Suppressor macrophage treated with lipopolysaccharide for 4 hours (primary cell): ENCODE measurements at places on chromosomes 12 and 14.

GRCh38 chr14:50530358-50530757 is 2.0 kb downstream of the MAP4K5 start:
- no peak for DNase-seq

DNA sequence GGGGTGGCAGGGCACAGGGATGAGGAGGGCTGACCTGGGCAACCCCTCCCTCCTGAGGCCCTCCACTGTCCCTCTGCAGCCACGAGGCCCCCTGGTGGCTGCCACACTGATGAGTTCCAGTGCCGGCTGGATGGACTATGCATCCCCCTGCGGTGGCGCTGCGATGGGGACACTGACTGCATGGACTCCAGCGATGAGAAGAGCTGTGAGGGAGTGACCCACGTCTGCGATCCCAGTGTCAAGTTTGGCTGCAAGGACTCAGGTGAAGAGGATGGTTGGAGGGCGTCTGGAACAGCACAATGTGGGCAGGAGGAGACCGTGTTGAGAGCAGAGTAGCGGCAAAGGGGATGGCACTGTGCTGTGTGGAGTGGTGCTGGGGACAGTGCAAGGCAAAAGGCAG is 25.7 kb upstream of the LRP1-AS start:
- DNase-seq: peak; percentile 56

DNA sequence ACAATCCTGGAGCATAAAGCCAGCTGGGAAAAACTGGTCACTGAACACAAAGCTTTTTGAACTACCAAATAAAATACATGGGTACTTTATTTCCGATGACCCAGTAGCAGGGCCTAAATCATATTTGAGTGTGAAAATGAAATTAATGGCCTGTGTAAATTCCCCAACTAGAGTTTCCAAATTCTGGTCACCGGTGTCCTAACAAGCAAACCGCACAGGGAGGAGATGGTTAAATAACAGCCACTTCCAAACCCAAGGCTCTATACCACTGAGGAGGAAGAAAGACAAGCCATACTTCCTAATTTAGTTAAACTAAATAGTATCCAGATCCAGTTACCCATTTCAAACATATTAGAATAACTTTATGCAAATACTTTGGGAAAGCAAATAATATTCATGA is 40.1 kb upstream of the DUSP6 start:
- DNase-seq: peak; percentile 68

DNA sequence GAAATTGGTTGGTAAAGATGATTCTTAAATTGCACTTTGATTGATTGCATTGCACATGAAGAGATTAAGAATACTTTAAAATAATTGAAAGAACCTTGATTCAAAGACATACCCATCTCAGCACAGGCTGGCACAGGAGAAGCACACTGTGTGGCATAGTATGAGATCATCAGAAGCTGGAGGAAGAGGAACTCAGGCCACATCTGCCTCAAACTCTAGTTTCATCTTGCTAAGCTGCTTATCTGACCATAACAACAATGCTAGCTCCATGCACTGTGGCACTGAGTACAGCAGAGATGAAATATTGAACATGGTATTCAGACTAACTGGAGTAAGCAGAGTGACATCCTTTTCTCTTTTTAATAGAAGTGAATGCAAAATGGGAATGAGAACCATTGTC is 99.1 kb downstream of the TBC1D30 start:
- peak; percentile 2 for DNase-seq

GRCh38 chr14:47438650-47439140 is 236.7 kb downstream of the MDGA2 start:
- DNase-seq: no peak

DNA sequence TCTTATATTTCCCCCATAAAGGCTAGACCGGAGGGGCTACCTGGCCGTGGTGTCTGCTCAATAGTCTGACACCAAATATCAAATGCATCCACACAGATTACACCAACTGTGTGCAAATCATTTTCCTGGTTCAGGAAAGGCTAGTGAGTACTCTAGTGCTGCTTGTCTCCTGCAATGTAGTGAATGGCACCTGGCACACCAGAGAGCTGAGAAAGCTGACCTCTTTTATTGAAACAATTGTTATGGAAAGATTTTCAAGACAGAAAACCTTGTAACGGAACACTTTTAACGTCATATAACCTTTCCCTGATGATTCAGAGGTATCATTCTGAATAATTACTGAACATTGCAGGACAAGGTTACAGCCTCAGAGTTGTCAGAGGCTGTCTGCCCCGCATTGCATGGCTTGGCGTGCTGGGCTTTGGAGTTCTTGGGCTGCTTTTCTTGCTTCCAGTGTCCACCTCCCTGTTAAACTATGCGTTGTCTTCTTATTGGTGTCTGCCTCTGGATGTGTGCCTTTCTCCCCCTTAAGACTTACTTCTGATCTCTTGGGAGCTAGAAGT is 40.7 kb upstream of the HDAC7 start:
- no peak for DNase-seq

DNA sequence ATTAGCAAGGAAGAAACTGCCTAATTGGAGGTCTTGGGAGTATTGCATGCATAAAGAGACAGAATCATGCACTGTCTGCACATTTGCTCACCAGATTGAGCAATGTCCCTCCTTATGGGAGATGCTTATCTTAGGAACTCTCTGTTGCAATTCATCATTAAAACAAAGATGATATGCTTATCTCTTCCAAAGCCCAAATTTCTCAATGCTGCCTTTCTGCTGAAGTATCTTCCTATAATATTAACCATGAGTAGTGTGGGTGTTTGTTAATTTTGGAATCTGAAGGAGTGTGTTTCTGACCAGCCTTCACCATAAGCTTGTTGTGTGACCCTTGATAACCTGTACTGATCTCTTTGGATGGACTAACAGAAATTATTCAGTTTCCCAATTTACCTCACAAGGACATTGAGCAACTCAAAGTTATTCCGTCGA is 1257.6 kb upstream of the FLRT2 start:
- no peak for DNase-seq

DNA sequence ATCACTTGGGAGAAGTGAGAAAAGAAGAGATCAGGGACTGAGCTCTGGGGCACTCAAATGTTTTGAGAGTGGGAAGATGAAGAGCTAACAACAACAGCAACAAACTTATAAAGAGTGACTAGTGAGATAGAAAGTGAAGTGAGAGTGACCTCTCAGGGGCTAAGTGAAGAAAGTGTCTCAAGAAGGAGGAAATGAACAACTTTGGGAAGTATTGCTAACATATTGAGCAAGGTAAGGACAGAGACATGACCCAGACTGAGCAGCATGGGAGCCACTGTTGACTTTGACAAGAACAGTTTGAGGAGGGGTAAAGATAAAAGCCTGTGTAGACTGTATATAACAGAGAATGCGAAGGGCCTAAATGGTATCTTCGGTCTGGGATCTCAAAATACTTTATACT is 155.1 kb upstream of the BTG1 start:
- DNase-seq: peak; percentile 80

DNA sequence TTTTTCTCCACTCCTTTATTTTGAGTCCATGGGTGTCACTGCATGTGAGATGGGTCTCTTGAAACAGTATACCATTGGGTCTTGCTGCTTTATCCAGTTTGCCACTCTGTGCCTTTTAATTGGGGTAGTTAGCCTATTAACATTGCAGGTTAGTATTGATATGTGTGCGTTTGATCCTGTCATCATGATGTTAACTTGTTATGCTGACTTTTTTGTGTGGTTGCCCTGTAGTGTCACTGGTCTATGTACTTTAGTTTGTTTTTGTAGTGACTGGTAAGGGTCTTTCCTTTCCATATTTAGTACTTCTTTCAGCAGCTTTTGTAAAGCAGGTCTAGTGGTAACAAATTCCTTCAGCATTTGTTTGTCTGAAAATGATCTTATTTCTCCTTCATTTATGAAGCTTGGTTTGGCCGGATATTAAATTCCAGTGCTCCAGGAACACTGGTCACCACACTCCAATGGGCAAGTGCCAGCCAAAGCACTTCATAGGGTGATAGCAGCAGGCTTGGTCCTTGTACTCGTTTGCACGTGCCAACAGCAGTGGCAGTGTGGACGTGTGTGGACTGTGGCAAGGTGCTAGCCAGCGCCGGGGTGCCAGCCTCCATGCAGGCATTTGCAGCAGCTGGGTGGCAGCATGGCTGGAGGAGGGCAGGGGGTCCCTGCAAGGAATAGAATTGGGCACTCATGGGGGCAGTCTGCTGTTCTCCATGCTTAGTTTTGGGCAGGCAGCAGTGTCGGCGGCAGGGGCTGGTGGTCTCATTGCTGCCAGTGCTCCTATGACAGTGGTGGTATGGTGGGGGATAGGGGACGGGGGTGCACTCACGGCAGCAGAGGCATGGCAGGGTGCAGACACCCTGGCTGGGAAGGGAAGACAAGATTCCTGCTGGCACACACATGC is 53.5 kb downstream of the FRS2 start:
- no peak for DNase-seq

- DNase-seq: no peak
These were observed 540.2 kb upstream of the TMEM132C start for GRCh38 chr12:127726671-127727315.

DNA sequence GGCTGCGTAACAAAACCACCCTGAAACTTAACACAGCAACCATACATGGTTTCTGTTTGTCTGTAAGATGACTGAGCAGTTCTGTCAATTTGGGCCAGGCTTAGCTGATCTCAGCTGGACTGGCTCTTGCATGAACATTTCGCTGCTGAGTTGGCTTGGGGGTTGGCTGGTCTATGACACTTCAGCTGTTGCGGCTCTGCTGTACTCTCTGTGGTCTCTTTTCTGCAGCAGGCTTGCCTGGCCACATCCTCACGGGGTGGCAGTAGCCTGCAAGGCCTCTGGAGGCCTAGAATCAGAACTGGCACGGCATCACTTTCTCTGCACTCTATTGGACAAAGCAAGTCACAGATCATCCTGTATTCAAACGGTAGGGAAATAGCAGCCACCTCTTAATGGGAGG is 216.2 kb downstream of the BCL11B start:
- DNase-seq: no peak

GRCh38 chr14:91780452-91780851 is 48.6 kb upstream of the CATSPERB start:
- DNase-seq: peak; percentile 46

- no peak for DNase-seq
These were observed 38.5 kb upstream of the FGF6 start for GRCh38 chr12:4483885-4484823.

GRCh38 chr14:104865081-104865630 is at the start of gene CEP170B:
TSS of gene CEP170B (plus strand) at chr14:104865268. CDS start at chr14:104868451, 3,183 bp downstream.
- DNase-seq: peak; percentile 48

DNA sequence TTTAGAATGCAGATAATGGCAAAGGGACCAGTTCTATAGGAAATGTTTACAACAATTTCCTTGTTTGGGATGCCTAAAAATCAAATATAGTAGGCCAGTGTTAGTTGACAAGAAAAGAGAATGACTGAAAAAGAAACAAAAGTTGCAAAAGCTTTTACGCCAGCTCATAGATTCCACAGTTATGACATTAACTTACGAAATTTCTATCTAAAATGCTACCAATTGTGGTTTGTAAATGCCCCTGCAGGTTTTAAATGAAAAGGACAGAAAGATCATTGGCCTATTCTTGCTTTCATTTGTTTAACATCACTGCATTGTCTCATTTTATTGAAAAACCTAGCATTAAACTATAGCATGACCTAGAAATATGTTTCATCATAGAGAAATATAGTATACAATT is 345.8 kb downstream of the CCDC91 start:
- peak; percentile 63 for DNase-seq

DNA sequence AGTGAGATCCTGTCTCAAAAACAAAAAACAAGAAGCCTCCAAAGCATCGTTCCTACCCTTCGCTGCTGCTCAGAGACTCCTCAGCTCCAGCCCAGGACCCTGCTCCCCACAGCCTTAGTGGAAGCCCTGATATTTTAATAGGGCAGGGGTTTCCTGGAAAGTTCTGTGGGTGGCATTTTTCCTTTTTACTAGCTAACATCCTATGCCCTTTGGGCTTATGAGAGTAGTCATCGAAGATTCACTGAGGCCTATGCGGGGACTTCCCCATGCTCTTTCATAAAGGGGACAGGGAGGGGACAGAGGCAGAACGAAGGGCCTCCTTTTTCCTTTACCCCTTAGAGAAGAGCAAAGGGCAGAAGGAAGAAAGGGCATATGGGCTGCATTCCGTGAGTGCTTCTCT is 8.3 kb downstream of the LAG3 start:
- peak; percentile 48 for DNase-seq

DNA sequence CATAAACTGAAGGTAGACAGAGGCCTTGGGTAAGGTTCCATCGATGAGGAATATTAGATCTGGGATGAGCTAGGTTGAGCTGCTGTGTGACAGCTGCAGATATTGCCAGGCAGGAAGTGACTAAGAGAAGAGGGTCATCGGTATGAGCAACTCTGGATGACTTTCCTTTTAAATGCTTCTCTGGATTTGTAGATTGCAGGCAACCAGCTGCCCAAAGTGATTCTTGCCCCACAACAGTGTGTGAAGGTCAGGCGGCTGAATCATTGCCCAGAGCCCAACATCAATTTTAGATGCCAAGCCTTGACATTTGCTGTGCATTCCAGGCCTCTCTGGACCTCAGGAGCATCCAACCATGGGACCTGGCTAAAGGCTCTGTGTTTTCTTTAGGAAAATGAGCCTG is 255.9 kb downstream of the DPF3 start:
- DNase-seq: peak; percentile 61

DNA sequence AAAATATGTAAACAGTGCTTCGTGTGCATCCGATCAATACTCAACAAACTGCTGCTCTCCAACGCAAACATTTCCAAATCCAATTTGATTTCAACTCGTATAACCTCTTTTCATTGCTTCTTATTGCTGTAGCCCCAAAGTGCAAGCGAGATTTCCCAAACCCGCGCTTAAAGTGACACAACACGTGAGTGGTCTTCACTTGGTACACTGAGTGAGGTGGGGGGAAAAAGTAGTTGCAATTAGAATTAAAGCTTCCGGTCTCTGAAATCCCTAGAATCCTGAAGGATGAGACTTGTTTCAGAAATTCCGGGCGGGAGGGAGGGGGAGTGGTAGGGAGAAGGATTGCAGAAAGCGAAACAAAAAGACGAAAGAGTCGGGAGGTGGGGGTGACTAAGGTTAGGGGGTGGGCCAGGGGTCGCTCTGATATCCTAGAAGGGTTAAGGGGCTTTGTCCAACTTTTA is 387.5 kb downstream of the BCAT1 start:
- DNase-seq: no peak
